ENCODE measurements at places on chromosomes 6 and 20.

DNA sequence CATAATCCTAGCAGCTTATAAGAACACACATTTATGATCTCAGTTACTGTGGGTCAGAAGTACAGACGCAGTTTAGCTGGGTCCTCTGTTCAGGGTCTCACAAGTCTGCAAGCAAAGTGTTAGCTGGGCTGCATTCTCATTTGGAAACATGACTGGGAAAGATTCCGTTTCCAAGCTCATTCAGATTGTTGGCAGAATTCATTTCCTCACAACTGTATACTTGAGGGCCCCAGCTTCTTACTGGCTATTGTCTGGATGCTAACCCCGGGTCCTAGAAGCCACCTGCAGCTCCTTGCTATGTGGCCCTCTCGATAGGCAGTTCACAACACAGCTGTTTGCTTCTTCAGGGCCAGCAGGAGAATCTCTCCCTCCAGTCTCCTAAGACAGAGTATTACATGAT lies 13.1 kb downstream of the TCP11 start:
- DNase-seq = no peak

DNA sequence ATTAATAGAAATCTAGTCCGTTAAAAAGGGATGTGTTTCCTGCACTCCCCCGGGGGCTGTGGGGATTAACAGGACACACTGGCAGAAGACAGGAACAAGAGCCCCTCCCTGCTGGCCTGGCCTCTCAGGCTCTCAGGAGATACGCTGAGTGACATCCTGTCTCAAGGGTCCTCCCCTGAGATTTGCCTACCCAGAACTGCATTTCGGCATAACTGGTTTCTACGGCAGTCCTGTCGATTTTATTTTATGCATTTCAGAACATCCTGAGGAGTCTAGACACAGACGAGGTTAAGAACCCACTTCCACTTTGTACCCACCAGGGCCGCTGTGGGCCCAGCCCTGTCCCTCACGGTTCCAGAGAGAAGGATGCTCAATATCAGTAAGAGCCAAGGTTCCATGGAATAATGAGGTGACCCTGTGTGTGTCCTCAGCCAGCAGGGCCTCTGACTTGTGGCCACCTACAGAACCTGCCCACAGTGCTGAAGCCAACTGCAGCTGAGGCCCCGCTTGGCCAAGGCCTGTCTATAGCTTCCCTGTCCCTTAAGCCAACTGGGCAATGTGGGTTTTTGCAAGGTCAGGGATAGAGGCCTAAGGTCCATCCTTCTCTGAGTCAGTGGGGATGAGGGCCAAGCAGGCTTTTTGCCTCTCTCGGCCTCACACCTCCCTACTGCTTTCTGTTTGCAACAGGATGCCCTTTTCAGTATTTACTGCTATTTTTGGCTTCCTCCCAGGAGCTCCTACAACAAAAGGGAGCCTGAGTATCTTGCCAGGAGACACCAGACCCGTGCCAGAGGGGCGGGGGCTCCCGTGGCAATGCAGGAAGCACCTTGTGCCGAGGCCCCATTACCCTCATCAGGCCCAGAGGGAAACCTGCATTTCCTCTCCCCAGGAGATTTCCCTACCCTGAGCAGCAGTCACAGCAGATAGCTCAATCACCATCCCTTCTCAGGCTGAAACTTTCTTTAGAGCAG lies 14.7 kb downstream of the UQCC2 start:
- DNase-seq = no peak

DNA sequence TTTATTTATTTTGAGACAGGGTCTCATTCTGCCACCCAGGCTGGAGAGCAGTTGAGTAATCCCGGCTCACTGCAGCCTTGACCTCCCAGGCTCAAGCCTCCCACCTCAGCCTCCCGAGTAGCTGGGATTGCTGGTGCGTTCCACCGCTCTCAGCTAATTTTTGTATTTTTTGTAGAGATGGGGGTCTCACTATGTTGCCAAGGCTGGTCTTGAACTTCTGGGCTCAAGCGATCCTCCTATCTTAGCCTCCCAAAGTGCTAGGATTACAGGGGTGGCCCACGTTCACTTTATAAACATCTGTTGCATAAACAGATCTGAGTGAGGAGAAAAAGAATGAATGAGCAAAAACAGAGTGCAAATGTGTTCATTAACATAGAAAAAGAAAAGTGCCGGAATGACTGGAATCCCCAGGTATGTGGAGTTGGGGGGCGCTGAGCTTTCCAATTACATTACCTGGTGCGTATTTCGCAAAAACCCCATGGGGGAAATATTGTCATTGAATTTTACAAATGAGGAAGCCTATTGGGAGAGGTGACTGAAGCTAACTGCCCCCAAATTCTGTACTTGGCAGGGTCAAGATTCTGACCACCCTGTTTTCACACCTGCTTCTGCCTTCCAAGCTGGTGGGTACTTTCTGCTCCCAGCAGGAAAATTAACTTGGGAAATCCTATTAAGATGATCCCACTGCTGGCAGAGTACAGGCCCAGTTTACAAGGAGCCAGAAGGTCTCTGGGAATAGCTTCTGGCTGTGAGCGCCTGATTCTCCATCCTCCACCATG lies 207.7 kb upstream of the JARID2 start:
- DNase-seq = no peak

DNA sequence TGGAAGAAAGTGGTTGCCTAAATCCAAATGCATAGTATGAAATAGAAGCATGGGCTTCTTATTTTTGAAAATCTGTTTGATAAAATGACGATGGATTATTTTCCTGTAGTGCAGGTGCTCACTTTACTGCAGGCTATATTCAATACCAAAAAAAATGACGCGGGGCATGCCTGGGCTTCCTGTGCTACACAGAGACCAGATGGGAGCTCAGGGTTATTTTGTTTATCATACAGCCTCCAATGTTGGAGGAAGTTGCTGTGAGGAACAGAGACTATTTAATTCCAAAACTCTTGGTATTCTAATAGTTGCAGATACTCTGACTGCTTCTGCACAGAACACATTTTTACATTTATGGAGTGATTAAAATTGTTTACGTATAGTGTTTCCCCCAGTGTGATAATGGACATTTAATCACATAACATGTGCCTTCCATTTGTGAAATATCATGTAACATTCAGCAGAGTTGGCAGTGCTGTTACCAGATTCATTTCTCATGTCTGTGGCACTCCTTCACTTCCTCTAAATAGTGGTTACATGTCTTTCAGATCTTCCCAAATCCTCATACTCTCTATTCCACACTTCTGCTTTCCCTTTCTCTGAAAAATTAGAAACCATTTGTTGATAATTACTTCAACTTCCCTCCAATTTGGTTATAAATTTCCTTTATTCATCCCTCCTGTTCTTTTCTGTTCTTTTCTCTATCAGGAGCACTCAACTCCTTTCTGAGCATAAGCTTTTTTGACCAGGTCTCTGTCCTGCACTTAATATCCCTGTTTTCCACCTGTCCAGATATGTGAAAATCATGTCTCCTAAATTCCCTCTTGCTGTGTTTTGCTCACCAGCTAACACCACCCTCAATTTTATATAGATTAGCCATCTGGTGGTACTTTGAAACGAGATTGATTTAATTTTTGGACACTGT lies 121.6 kb downstream of the ADGRB3 start:
- no peak for DNase-seq

- DNase-seq = no peak
Measured at GRCh38 chr6:16979677-16980370, 122.0 kb upstream of the STMND1 start.

- DNase-seq = no peak
Measured at GRCh38 chr6:81451787-81452186, 300.7 kb downstream of the TENT5A start.

GRCh38 chr6:26327450-26328264 lies 37.3 kb upstream of the BTN3A2 start:
- DNase-seq = no peak

DNA sequence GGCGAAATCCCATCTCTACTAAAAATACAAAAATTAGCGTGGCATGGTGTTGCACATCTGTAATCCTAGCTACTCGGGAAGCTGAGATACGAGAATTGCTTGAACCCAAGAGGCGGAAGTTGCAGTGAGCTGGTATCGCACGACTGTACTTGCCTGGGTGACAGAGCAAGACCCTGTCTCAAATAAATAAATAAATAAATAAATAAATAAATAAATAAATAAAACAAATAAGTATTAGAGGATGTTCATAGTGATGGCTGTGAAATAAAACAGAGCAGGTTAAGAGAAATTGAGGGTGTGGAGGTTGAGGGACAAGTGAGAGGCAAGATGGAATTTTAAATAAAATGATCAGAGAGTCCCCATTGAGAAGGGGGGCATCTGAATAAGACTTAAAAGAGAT lies 124.7 kb upstream of the DST start:
- no peak for DNase-seq

DNA sequence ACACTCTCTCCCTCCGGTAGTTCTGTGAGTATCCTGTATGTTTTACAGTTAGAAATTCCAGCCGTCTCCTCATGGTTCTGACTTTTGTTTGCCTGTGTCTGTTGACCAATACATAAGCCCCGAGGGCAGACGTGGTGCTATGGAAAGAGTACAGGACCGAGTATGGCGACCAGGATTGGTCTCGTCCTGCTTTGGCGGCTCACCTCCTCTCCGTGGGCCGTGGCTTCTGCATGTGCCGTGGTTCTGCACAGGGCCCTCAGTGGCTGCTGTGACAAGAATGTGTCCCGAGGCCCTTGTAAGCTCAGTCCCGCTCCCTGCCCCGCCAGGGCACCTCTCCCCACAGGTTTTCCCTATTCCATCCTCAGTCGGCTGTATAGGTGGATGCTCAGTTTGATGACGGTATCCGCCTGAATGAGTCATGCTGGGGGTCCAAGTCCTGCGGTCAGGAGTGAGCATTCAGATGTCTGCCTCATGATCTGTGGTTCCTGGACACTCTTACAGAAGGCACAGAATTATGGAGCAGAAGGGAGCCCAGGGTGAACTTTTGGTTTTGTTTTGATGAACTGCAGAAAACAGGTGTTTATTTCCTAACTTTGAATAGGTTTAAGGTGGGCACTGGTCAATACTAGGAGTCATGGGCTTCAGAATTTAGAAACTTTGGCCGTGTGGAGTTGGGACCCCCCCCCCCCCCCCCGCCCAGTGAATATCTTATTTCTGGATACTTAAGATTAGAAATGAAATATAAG lies 1.2 kb downstream of the ARFGAP1 start:
- no peak for DNase-seq

GRCh38 chr20:56060486-56060885 lies 55.2 kb upstream of the CBLN4 start:
- no peak for DNase-seq

DNA sequence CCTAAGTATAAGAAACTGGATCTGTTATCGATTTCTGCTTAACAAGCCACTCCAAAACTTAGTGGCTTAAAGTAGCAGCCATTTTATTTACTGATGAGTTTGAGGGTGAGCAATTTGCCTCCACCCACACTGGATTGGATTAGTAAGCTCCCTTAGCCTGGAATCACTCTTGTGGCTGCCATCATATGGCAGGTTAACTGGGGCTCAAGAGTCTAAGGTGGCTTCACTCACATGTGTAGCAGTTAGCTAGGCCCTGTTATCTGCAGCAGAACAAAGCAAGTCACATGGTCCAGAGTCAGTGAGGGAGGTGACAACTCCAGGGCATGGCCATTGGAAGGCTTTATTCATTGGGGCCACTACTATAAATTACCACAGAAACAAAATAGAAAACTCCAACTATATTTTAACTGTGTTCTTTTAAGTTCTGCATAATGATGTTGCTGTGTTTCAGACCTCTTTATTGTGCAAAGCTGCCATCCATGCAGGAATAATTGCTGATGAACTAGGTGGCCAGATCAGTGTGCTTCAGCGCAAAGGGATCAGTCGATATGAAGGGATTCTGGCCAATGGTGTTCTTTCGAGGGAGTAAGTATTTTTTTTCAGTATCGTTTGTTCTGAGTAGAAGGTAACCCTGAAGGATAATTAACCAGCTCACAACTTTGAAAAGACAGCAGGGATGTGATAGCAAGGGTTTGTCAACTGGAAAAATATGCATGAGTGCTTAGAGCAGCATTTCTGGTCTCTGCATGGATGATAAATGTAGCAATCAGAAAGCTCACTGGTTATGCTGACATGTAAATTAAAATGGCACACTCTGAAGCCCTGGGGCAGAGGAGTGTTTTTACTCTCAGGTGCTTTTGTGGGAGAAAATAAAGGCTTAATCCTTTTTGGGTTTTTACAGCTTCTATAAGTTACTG lies 49.6 kb downstream of the DCBLD1 start:
- DNase-seq = no peak

- DNase-seq = no peak
Measured at GRCh38 chr6:146224988-146225387, 196.1 kb downstream of the GRM1 start.

DNA sequence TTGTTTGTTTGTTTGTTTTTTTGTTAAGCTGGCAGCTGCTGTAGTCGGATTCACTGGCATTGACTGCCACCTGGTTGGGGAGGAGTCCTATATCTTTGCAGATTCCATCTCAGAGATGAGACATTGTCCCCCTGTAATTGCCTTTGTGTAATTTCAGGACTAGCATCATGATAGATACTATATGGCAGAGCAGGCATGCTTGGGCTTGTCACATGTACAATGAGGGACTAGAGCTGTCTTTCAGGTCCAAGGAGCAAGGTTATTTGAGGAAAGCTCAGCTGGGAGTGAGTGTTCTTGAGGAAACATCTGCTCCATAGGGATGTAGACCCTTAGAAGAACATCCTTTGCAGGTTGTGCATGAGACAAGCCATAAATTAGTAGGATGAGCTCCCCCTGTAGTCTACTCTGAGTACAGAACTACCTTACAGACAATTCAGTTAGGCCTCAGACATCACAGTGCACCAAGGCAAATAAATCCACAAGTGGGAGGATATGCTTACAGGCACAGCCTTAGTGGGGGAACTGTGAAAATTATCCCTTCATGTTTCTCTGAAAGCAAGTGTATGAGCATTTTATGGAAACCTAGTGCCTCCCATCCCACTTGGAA lies 62.1 kb downstream of the BMP2 start:
- no peak for DNase-seq

DNA sequence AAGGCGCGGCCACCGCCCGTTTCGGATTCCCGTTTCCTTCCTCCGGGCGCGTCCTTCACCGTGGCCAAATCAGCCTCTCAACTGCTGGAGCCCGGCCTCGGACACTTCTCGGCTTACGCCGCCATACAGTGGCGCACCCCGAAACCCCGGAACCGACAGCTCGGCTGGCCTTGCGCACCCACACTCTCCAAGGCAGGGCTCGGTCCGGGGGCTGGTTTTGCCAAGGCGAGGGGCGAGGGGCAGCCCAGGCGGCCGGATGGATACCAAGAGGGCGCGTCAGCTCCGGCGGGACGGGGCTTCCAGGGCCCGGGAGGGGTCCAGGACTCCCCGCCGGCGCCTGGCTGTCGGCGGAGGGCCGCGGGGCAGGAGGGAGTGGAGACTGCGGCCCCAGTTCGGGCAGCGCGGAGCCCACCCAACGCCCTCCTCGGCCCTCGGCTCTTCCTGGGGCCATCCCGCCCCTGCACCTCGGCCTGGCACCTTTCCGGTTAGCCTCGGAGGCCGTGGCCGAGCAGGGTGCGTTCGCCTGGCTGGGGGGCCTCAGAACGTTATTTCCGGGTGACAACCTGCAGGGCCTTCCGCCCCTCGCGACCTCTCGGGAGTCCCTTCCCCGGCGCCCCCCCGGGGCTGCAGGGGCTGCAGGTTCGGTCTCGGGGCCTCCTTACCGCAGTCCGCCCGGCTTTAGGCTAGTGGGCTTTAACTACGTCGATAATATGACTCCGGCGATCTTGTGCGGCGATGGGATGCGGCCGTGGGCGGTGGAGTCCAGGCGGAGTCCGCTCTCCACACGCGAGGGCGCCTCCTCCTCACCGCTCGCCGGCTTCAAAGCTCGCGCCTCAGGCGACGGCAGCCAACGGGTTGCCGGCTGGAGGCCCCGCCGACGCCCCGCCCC lies 697 bp upstream of the CEP43 start:
- no peak for DNase-seq
